ENCODE measurements at places on chromosomes 13 and 19.
A peak's percentile ranks its signal among the peaks of the same experiment; 100 is the strongest.

GRCh38 chr19:45051929-45052579, 13.2 kb downstream of the CLASRP start:
- no peak for DNase-seq

- peak; percentile 59 for DNase-seq
Measured at GRCh38 chr19:54325194-54325621, 12.2 kb upstream of the LILRA5 start.

- peak; percentile 90 for DNase-seq
Measured at GRCh38 chr19:7919610-7920518, at the start of gene SNAPC2. Gene SNAPC2 (plus strand): TSS chr19:7920338. CDS start chr19:7920367, 29 bp downstream.

GRCh38 chr13:48491423-48492095, 41.3 kb downstream of the RCBTB2 start:
- DNase-seq = no peak

DNA sequence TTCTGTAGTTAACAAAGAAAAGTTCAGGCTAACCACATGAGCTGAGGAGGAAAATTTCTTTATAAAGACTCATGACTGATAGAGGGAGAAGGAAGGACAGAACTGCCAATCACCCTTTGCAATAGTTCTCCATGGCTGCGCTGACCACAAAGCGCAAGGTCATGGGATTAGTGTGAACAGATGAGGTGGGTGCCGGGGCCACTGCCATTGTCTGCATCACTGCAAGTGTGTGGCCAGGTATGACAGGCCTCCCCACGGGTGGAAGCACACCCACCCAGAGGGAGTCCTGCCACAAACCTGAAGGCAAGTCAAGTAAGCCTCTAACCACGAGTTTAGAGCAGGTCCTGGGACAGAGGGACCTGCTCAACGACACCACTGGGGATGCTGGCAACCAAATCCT, 128.1 kb downstream of the TUBA3C start:
- DNase-seq = no peak

- DNase-seq = no peak
Measured at GRCh38 chr19:16804176-16804575, 25.0 kb upstream of the SIN3B start.

- DNase-seq = peak; percentile 68
Measured at GRCh38 chr13:44576351-44577235, 463 bp upstream of the TSC22D1 start.

DNA sequence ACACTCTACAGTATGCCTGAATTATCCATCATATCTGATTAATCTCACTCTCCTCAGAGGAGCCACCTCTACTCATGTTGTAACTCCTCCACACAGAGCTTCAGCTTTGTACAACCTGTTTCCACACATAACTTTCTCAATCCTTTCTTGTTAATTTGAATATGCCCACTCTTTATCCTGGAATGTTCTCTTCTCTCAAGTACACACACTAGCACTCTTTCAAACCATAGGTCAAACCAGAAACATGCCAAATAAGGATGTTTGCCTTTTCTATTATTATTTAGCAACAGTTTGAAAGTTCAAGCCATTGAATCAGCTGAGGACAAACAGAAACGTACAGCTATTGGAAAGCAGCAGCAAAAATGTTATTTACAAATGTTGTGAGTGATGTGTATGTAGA, 110.3 kb downstream of the MIPEP start:
- no peak for DNase-seq

- peak; percentile 57 for DNase-seq
Measured at GRCh38 chr19:11767633-11768133, 883 bp downstream of the ZNF441 start.

GRCh38 chr13:99605420-99606323, 104.4 kb downstream of the TM9SF2 start:
- peak; percentile 64 for DNase-seq

- no peak for DNase-seq
Measured at GRCh38 chr19:13275016-13275722, 125.0 kb downstream of the IER2 start.

DNA sequence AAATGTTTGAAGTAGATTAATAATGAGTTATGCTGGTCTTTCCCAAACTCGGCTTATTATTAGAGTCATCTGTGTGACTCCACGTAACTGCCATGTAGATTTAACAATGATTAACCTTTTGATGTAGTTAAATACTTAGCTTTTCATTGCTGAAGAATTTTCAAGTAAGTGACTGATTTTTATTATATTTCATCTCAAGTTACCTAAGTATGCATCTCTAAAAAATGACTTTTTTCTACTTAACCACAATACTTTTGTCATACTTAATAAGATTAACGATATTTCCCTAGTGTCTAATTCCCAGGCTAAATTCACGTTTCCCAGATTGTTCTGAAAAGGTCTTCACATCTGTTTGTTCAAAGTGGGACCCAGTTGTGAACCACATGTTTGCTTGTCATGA, 17.8 kb downstream of the BIVM start:
- DNase-seq = no peak

DNA sequence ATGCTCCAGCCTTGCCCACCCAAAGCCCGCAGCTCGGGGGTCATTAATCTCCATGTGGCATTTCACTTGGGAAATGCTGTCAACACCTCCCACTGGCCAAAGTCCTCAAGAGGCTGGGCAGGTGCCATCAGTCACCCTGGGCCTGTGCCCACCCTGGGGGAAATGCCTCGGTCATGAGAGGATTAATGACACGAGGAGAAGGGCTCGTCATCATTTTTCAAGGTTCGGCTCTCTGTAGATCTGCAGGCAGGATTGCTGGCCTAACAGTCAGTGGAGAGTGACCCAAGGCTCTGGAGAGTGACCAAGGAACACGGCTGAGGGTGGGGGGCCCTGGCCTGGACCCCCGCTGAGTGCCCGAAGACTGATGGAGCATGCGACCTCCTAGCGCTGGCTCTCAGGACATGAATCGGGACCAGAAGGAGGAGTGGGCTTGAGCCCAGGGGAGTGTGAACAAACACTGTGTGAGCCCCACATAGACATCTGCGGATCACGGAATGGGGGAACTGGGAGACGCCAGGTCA, 15.2 kb upstream of the KCTD15 start:
- no peak for DNase-seq

DNA sequence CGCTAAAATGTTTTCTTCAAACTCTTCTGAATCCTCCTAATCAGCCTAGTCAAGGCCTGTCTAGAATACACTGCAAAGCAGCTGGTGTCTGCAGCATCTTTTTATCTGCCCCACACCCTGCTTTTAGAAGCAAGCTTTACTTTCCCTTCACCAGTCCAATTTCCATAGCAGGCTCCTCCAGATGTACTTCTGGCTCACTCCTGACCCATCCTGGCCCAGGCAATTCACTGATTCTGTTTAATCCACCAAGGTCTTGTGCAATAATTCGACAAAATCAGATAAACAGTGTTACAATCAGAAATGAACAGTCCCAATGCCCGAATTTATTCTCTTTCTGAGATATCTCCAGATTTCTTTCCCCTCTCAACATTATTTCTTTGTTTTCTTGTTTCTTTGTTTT, 415.2 kb upstream of the SGCG start:
- DNase-seq = no peak

DNA sequence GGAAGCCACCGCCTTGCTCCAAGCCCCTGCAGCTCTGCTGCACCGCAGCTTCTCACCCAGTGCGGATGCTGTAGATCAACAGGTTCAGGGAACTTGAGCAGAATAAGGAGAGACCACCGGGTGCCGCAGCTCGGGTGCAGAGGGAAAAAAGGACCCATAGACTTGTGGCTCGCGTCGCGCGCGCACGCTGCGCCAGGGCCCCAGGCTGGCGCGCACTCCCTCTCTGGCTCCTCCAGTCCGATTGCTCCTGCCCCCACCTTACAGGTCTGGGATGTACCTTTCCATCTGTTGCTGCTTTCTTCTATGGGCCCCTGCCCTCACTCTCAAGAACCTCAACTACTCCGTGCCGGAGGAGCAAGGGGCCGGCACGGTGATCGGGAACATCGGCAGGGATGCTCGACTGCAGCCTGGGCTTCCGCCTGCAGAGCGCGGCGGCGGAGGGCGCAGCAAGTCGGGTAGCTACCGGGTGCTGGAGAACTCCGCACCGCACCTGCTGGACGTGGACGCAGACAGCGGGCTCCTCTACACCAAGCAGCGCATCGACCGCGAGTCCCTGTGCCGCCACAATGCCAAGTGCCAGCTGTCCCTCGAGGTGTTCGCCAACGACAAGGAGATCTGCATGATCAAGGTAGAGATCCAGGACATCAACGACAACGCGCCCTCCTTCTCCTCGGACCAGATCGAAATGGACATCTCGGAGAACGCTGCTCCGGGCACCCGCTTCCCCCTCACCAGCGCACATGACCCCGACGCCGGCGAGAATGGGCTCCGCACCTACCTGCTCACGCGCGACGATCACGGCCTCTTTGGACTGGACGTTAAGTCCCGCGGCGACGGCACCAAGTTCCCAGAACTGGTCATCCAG, 964 bp downstream of the PCDH17 start:
- peak; percentile 54 for DNase-seq

DNA sequence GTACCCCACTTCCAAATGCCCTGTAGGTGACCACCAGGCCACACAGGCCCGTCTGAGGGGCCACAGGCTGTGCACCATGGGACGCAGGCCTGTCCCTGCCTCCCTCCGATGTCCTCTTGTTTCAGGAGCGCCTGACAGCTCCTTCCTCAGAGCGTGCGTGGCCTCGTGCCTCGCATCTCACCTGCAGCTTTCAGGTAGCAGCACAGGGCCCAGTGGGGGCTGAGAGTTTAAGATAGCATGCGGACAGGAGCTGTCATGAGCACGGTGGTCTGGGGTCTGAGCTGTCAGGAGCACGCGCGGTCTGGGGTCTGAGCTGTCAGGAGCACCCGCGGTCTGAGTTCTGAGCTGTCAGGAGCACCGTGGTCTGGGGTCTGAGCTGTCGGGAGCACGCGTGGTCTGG, 40.1 kb downstream of the GAS6 start:
- no peak for DNase-seq

GRCh38 chr13:95457294-95457693, 95.2 kb upstream of the CLDN10 start:
- no peak for DNase-seq

- DNase-seq = no peak
Measured at GRCh38 chr13:83980331-83980730, 98.1 kb upstream of the SLITRK1 start.

GRCh38 chr19:20186174-20186573, 19.2 kb downstream of the ZNF486 start:
- DNase-seq = no peak

GRCh38 chr19:4534836-4535658, at the start of gene PLIN5:
Gene PLIN5 (minus strand): TSS chr19:4535224. CDS start chr19:4534074, 1,150 bp downstream.
- peak; percentile 98 for DNase-seq

GRCh38 chr13:51663973-51664957, 80.0 kb downstream of the WDFY2 start:
- no peak for DNase-seq

DNA sequence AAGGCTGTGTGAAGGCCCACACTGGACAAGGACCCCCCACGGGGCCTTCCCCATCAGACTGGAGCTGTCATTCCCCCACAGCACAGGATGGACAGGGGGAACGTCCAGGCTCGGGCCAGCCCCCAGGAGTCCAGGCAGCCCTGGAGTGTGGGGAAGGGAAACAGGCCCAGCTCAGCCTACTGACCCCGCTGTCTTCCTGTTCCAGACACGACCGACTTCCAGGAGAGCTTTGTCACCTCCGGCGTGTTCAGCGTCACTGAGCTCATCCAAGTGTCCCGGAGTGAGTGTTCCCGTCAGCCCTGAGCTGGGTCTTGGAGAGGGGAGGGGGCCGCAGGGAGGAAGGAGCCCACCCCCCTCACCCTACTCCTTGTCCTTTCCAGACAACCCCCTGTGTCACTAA, 47.0 kb downstream of the SMIM24 start:
- DNase-seq = no peak

- no peak for DNase-seq
Measured at GRCh38 chr19:42193706-42194105, 23.8 kb downstream of the DEDD2 start.

- no peak for DNase-seq
Measured at GRCh38 chr19:30407068-30407709, 35.0 kb downstream of the ZNF536 start.

GRCh38 chr13:23750383-23751121, 138.6 kb downstream of the MIPEP start:
- no peak for DNase-seq

DNA sequence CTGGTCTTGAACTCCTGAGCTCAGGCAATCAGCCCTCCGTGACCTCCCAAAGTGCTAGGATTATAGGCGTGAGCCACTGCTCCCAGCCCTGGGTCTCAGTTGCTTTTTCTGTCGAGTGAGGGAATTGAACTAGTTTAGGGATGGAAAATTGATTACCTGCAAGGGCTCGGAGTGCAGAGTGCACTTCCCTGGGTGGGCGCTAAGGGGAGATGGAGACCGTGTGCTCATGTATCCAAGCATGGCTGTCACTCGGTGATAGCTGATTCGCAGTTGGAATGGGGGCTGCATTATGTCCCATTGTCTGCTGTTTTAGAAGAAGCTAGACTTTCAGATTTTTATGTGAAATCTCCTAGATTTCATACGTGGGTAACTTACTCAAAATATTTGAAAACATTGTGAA, 139.9 kb upstream of the RFC3 start:
- DNase-seq = no peak

GRCh38 chr13:49840675-49841074, 48.2 kb upstream of the KPNA3 start:
- no peak for DNase-seq

DNA sequence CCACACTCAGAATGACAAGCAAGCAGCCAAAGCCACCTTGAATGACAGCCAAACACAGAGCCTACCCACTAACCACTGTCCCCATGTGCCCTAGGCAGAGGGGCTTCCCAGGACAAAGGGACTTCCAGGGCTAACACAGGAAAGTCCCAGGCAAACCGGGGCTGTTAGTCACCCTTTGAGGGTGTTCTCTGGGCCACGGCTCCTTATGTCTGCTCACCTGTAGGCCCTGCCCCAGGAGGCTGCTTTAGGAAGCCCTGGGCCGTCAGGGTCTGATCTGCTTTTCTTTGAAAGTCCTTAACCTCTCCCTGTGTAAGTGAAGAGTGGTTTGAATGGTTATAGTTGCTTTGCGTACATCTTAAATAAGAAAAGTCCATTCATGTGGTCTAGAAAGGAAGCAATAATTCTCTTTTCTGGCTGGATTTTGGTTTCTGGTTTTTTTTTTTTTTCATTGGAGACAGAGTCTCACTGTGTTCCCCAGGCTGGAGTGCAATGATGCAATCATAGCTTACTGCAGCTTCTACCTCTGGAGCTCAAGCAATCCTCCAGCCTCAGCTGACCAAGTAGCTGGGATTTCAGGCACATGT, 161.4 kb downstream of the EFNB2 start:
- no peak for DNase-seq

GRCh38 chr13:110379905-110380341, 72.8 kb downstream of the COL4A2 start:
- DNase-seq = no peak

GRCh38 chr13:66492479-66492878, 737.7 kb downstream of the PCDH9 start:
- DNase-seq = peak; percentile 4

GRCh38 chr19:30215248-30215647, 156.9 kb upstream of the ZNF536 start:
- DNase-seq = no peak

DNA sequence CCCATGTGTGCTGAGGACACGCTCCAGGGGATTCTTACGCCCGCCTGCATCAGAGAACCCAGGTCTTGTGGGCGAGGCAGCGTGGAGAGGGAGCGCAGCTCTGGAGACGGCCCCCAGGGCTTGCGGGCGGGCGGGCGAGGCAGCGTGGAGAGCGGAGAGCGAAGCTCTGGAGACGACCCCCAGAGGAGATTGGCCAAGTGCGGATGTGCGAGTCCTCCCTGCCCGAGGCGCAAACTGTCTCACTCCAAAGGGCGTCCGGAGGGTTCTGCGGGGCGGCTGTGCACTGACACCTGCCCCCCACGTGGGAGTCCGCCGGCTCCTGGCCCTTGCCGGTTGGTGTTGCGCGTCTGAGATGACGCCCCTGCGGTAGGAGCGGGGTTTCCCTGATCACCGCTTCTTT, 39.8 kb downstream of the MCF2L start:
- no peak for DNase-seq
